ENCODE measurements at places on chromosomes 13 and 19. TPM values are rescaled to one million over a fixed set of nuclear protein-coding genes. Genes with fewer than 3 reads are reported as not detected.
A peak's percentile ranks its signal among the peaks of the same experiment; 100 is the strongest.

DNA sequence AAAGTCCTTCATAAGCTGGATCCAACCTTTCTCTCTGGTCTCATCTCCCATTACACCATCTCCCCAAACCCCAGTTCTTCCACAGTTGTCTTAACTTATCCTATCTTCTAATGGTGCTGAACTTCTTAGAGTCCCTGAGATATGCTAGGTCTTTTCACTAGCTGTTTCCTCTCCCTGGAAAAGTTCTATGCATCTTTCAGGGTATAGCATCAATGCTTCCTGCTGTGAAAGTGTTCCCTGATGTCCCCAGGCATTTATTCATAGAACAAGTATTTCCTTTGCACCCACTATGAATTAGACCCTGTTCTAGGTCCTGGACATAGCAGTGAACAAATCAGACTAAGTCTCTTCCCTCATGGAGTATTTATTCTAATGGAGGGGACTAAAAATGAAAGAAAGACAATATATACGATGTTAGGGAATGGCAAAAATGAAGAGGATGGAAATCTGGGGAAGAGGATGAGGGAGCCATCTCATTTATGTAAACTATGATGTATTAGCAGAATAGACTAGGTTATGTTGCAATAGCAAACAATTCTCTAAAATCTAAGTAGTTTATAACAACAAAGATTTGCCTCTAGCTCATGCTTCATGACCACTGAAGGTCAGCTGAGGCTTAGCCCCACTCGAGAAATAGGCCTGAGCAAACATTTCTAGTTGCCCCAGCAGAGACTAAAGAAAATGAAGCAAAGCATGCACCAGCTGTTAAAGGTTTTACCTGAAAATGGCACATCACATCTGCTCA is 120.0 kb downstream of the CYSLTR2 start:
- DNase-seq = no peak

- DNase-seq = no peak
Observed at GRCh38 chr13:99614465-99614885, 113.2 kb downstream of the TM9SF2 start.

GRCh38 chr19:45250832-45251451 is at the start of gene MARK4:
TSS of gene MARK4 (plus strand) at chr19:45251271. CDS start at chr19:45251589, 318 bp downstream.
- DNase-seq = no peak

GRCh38 chr19:12668932-12669269 is 2.3 kb downstream of the WDR83 start:
- DNase-seq = no peak

GRCh38 chr13:38819596-38819995 is 132.7 kb downstream of the FREM2 start:
- no peak for DNase-seq

- no peak for DNase-seq
Observed at GRCh38 chr13:53631511-53631910, 602.9 kb downstream of the OLFM4 start.

GRCh38 chr13:46041419-46041839 is 11.1 kb downstream of the ZC3H13 start:
- DNase-seq = no peak

GRCh38 chr13:51645154-51645650 is 60.9 kb downstream of the WDFY2 start:
- DNase-seq = no peak

DNA sequence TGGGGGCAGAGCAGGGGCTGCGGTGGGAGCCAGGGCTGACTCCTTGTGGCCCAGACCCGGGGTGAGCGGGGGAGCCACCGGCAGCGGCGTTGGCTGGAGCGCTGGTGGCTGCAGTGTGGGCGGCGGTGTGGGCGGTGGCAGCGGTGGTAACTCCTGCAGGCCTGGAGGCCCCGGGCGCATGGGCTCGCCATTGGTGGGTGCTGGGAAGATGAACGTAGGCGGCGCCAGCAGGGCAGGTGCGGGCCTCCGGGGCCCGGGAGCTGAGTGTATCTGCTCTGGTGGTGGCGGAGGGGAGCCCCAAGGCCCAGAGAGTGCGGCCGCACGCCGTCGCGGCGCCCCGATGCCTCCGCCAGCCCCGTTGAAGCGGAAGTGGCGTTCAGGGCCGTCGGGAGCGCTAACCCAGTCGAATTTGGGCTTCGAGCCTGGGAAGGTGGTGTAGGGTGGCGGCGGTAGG is 2.0 kb downstream of the GGN start:
- no peak for DNase-seq

- no peak for DNase-seq
Observed at GRCh38 chr13:111336666-111337065, 16.2 kb downstream of the TEX29 start.

The KASH5 gene
- 0.14 TPM for polyA plus RNA-seq

DNA sequence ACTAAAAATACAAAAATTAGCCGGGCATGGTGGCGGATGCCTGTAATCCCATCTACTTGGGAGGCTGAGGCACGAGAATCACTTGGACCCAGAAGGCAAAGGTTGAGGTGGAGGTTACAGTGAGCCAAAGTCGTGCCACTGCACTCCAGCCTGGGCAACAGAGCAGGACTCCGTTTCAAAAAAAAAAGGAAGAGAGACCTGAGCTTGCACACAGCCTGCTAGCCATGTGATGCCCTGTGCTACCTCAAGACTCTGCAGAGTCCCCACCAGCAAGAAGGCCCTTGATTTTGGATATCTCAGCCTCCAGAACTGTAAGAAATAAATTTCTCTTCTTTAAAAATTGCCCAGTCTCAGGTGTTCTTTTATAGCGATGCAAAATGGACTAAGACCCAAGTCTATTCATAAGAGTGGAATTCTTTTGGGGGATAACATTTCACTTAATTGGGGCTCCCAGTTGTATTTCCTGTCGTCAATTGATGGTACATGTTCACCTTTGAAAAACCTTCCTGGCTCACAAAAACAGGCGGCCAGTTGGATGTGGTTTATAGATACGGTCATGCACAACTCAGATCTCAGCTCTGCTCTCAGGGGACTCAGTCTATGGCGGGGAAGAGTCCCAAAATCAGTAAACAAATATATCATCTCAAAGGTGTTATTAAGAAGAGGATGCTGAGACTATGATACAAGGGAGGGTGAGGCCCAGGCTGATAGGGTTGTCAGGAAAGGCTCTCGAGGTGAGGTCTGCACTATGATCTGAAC is 2.4 kb upstream of the CHERP start:
- DNase-seq = no peak

- DNase-seq = no peak
Observed at GRCh38 chr19:14510311-14511228, 7.6 kb downstream of the DNAJB1 start.

The DLL3 gene
- 0.29 TPM for polyA plus RNA-seq

DNA sequence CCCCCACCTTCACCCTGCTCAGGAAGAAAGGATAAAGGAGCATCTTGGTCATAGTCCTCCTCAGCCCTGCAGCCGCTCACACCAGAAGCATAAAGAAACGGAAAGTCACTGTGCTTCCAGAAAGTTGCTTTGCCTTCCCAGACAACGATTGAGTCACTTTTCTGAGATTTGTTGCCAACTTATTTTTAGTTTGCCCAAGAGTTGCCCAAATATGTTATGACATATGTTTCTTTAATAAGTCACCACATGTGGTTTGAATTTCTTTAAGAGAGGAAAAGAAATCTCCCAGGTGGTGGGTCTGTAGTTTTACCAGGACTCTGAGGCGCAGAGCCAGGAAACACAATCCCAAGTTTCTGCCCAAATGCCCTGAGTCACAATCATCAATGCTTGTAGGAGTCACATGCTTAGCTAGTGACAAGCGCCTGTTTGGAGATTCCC is 63.4 kb upstream of the LRCH1 start:
- DNase-seq = no peak

The DACT3 gene
- polyA plus RNA-seq = 25.5 TPM

DNA sequence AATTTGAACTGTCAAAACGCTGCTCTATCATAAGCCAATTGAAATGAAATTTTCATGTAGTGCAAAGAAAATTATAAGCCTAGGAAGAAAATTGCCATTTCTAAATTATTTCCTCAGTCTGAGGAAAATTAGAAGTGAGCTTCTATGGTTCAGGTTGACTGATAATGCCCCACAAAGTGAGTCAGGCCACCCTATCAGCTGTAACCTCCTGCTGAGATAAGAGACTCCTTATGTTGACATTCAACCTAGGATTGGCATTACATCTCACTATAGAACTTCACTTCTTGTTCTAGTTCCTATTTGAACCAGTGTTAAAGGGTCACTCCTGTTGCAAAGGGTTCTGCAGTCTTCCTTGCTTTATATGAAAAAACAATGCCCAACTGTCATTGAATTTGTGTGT is 32.6 kb upstream of the RFC3 start:
- no peak for DNase-seq

GRCh38 chr19:33510462-33511194 is 11.0 kb downstream of the PEPD start:
- no peak for DNase-seq

The CYSLTR2 gene
- 0.50 TPM for polyA plus RNA-seq

The WDR18 gene
- 34.6 TPM for polyA plus RNA-seq

DNA sequence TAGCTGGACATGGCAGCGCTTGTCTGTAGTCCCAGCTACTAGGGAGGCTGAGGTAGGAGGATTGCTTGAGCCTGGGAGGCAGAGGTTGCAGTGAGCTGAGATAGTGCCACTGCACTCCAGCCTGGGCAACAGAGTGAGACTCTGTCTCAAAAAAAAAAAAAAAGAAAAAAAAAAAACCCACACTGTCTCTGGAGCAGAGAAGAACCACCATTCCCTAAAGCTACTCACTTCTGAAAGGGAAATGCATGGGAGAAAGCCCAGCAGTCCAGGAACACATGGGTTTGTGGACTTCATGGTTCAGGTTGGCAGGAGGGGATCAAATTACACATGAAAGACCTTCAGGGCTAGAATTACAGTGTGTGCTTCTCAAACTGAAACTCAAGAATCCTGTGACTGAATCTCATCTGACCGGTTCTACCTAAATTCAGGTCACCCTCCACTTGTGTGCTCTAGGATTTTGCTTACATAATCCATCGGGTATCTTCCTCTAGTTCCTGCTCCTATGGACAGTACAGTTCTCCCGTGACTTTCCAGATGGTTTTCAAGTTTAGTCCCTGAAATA is 30.2 kb upstream of the CPB2 start:
- DNase-seq = peak; percentile 72

DNA sequence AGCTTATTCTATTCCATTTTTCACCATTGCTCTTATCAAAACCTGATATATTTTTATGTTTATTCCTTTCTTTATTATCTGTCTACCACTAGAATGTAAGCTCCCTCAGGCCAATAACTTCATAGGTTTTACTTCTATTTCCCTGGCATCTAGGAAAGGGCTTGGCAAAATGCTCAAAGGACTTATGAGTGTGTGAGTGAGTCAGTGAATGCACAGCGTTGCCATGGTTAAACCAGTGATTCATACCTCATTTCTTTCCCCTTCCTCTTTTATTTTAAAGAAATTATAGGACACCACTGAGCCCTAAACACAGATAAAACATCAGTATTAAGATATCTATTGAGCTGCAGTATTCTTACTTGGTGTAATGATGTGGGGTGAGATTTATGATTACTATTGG is 162.1 kb downstream of the GPC6 start:
- no peak for DNase-seq

The GFY gene
- polyA plus RNA-seq = not detected

GRCh38 chr13:106630162-106630561 is 62.2 kb upstream of the ARGLU1 start:
- no peak for DNase-seq

The PRODH2 gene
- polyA plus RNA-seq = 21.0 TPM

- no peak for DNase-seq
Observed at GRCh38 chr19:51142119-51142518, at the start of gene SIGLEC7. TSS of gene SIGLEC7 (plus strand) at chr19:51142301. CDS start at chr19:51142370, 69 bp downstream.

The FCAR gene
- polyA plus RNA-seq = 0.37 TPM

DNA sequence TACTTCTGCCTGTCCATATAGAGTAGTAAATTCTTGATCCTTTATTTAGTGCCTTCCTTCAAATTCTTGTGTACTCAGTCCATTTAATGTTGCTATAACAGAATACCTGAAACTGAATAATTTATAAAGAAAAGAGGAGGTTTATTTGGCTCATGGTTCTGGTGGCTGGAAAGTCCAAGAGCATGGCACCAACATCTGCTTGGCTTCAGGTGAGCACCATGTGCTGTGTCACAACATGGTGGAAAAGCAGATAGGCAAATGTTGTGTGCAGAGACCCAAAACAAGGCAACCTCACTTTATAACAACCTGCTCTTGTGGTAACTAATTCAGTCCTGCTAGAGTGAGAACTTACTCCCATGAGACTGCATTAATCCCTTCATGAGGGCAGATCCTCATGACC is 195.3 kb downstream of the LMO7 start:
- DNase-seq = no peak

The VSTM1 gene
- polyA plus RNA-seq = 0.23 TPM

GRCh38 chr19:4088975-4089374 is 22.3 kb upstream of the ZBTB7A start:
- no peak for DNase-seq

GRCh38 chr19:18204394-18205199 is 755 bp upstream of the RAB3A start:
- DNase-seq = peak; percentile 83

DNA sequence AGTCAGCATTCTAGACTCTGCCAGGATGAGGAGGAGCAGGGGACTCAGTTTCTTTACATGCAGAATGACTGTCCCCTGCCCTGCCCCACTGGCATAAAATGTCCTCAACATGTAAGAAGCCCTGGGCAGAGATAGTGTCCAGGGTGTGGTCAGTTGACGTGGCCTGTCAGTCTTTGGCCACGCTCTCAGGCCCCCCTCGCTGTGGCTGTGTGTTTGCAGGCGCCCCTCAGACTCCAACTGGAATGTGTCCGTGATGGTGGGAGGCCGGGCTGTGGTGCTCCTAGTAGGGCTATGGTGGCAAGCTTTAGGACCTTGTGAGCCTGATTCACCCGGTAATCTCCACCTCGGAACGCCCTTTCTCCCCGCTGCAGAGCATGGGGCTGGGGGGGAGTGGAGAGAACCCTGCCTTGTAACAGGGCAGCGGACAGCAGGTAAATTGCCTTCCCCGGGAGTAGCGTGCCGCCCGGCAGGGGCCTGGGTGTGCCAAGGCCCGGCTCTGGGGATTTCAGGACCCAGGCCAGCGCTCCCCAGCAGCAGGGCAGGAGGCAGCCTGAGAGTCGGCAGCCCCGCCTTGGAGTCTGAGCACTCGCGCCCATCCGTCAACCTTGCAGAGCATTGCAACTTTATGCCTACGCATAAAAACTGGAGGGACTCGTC is 62.3 kb downstream of the CHST8 start:
- peak; percentile 51 for DNase-seq

GRCh38 chr13:109602356-109602755 is 184.0 kb downstream of the IRS2 start:
- DNase-seq = no peak

DNA sequence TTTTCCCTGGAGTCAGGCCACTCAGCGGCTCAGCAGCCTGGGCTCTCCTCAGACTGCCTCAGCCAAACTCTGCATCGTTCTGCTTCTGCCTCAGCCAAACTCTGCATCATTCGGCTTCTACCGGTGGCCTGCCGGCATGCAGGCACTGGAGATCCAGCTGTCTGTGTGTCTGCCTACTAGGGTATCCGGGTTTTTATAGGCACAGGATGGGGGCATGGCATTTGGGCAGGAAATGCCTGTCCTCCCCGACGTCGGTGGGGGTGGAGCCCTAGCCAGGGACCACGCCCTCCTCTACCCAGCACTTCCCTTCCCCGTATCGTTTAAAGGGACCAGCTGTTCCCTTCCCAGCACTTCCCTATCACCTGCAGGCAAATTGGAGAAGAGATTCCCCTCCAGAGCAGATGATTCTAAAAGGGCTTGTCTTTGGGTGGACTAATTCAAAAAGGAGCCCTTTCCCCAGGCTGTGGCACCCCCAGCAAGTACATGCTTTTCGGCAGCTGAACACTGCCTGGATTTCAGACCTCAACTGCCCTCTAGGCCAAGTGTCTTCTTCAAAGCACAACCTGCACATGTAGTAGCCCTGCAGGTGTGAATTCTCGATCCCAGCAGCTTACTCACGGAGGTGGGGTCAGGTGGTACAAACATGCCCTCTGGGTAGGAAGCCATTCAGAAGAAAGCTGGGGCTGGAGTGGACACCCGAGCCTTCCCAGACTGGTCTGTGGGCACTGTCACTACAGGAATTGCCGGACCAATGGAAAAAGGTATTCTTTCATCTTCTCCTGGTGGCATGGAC is 25.4 kb upstream of the GPR12 start:
- DNase-seq = no peak

Data from right renal cortex interstitium (tissue), 3 donors.